ENCODE measurements at places on chromosomes 11 and 22.
A peak's percentile ranks its signal among the peaks of the same experiment; 100 is the strongest.

GRCh38 chr22:36055376-36056295 lies 27.0 kb upstream of the RBFOX2 start:
- no peak for DNase-seq

GRCh38 chr11:2801711-2802388 lies 83.7 kb downstream of the CDKN1C start:
- no peak for DNase-seq

DNA sequence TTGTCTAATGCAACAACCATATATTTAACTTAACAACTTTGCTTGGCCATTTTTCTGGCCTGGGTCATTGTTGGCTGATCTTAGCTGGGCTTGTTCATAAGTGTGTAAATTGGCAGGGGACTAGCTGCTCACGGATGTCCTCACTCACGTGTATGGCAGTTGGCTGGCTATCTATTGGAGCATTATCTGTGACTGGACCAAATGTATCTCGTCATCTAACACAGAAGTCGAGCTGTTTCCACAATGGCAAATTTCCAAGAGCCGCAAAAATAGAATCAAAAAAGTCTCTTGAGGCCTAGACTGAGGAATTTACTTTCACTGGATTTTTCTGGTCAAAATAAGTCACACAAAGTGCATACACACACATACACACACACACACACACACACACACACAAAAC lies 893.3 kb downstream of the FAM181B start:
- DNase-seq, result no peak

- DNase-seq, result no peak
Observed at GRCh38 chr22:36998620-36999351, 20.5 kb downstream of the TST start.

- no peak for DNase-seq
Observed at GRCh38 chr11:58734681-58735490, 3.1 kb upstream of the GLYAT start.

GRCh38 chr22:48761546-48761945 lies 1066.1 kb downstream of the BRD1 start:
- DNase-seq, result no peak

DNA sequence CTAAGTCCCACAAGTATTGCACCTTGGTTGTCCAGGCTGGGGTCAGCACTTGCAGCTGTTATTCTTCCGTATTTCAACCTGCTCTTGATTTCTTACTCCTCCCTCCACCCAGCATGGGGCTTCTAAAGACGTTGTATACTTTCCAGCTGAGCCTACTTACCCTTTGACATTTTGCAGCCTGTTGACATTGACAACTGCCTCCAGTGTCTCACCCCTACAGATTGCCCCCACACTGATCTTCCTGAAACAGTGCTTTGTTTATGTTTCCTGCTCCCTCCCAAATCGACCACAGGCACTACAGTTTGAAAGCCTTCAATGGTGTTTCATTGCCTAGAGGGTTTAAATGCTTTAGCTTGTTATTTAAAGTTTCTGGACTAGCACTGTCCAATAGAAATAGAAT lies 56.6 kb downstream of the FAM83F start:
- no peak for DNase-seq

GRCh38 chr11:77547863-77548551 lies 41.7 kb upstream of the AQP11 start:
- DNase-seq, result peak; percentile 68

- DNase-seq, result no peak
Observed at GRCh38 chr11:60953781-60954180, 1.8 kb upstream of the SLC15A3 start.

DNA sequence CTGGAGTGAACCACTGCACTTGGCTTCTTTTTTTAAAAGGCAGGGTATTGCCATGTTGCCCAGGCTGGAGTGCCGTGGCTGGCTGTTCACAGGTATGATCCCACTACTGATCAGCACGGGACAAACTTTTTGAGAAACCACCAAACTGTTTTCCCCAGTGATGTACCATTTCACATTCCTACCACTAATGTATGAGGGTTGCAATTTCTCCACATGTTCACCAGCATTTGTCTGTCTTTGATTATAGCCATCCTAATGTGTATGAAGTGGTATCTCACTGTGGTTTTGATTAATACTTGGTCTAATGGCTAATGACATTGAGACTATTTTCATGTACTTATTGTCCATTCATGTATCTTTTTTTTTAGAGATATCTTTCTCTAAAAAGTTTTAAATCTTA lies 41.5 kb upstream of the EP300 start:
- no peak for DNase-seq

- DNase-seq, result no peak
Observed at GRCh38 chr22:39967996-39968972, 8.1 kb downstream of the TMA7B start.

DNA sequence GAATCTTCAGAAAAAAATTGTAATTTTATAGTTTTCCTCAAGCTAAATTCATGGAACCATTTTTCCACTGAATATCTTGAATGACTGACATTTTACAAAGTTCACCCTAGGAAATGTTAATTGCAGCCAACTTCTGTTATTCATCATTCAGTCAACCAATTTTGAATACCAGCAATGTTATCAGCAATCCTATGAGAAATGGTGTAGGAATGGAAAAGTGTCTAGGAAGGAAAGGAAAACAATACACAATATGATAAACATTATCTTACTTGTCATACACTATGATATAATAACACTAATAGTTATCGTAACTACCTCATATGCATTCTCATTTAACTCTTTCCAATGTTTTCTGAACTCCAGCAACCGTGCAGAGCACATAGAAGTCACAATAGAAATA lies 790.5 kb upstream of the LRRC4C start:
- DNase-seq, result no peak

DNA sequence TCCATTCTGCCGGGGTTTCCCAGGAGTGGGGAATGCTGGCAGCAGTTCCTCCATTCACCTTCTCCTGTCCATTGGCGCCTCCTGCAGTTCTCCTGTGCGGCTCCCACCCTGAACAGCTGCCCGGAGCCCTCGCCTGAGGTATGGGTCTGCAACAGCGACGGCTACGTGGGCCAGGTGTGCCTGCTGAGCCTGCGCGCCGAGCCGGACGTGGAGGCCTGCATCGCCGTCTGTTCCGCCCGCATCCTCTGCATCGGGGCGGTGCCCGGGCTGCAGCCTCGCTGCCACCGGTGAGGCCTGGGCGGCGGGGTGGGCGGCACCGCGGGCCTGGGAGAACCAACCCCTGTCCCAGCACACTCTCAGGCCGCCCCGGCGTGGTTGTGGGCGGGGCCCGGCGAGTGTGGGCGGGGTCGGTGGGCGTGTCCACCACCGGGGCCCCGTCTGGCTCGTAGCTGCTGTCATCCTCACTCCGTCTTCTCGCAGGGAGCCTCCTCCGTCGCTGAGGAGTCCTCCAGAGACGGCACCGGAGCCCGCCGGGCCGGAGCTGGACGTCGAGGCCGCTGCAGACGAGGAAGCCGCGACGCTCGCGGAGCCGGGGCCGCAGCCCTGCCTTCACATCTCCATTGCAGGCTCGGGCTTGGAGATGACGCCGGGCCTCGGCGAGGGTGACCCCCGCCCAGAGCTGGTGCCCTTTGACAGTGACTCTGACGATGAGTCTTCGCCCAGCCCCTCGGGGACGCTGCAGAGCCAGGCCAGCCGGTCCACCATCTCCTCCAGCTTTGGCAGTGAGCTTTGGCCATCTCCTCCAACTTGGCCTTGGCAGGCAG lies 14.0 kb upstream of the RELT start:
- peak; percentile 67 for DNase-seq

- no peak for DNase-seq
Observed at GRCh38 chr11:122804161-122804560, 34.1 kb upstream of the CRTAM start.

DNA sequence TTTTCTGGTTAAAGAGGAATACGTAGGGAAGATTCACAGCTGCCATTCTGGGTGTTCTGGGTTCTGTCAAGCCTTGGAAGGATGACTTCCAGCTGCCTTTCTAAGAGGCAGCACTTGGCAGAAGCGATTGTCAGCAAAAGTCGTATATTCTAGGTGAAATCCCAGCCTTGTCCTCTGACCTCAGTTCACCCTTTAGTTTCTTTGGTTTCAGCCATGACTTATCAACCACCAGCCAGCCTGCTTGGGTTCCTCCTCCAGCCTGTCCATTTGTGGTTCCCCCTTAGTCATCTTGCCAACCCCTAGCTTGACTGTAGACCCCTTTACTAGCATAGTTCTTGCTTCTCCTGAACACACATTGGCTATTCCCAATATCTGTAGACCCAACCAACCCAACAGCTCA lies 102.3 kb upstream of the CD44 start:
- no peak for DNase-seq

GRCh38 chr11:17395554-17395961 lies 7.1 kb upstream of the KCNJ11 start:
- DNase-seq, result no peak

- no peak for DNase-seq
Observed at GRCh38 chr11:947744-948143, 22.1 kb downstream of the AP2A2 start.
